ENCODE measurements at places on chromosomes 5 and 9. TPM values are rescaled to one million over a fixed set of nuclear protein-coding genes. Genes with fewer than 3 reads are reported as not detected.

GRCh38 chr5:74499256-74500050, 141.1 kb downstream of the ENC1 start:
- no peaks in the 10 kb centered on the region for H3K36me3 ChIP-seq
- no peaks in the 10 kb centered on the region for H3K27me3 ChIP-seq
- no peak for DNase-seq
- H3K4me3 ChIP-seq, result no peak overlapping the region
- H3K27ac ChIP-seq, result no peak overlapping the region

DNA sequence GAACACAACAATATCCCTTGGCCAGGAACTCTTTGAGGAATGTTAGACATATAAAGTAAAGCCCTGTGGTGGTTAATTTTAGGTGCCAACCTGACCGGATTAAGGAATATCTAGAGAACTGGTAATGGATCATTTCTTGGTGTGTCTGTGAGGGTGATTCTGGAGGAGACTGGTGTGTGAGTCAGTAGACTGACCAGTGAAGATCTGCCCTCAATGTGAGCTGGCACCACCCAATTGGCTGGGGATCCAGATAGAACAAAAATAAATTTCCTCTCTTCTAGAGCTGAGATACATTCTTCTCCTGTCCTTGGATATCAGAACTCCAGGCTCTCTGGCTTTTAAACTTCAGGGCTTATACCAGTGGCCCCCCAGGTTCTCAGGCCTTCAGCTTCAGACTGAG, 56.2 kb upstream of the TNPO1 start:
- DNase-seq, result no peak
- H3K4me1 ChIP-seq, result no peaks in the 10 kb centered on the region
- H3K27ac ChIP-seq, result no peak overlapping the region
- H3K27me3 ChIP-seq, result no peaks in the 10 kb centered on the region
- no peak overlapping the region for H3K4me3 ChIP-seq
- H3K36me3 ChIP-seq, result no peaks in the 10 kb centered on the region

- no peak overlapping the region for H3K27ac ChIP-seq
- no peak overlapping the region for H3K4me3 ChIP-seq
- no peak for DNase-seq
- no peaks in the 10 kb centered on the region for H3K4me1 ChIP-seq
- H3K27me3 ChIP-seq, result no peaks in the 10 kb centered on the region
Measured at GRCh38 chr5:79454043-79454442, 59.9 kb downstream of the HOMER1 start.

DNA sequence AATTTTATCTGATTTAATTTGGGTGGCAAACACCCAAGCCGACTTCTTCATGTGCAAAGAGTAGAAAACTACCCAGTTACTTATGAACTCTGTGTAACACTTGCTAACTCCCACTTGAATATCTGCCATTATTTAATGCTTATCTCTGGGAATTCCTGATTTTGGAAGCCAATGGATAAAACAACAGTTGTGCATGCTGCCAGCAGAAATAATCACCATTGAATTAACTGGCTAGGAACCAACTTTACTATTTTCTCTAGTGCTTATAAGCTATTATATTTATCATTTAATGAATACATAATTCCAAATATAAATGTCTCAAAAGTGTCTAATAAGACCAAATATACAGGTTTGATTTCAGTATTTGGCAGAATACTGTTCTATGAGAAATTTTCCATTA, 85.7 kb downstream of the IZUMO3 start:
- no peak overlapping the region for H3K27ac ChIP-seq
- H3K4me3 ChIP-seq, result no peak overlapping the region
- H3K4me1 ChIP-seq, result no peaks in the 10 kb centered on the region
- H3K36me3 ChIP-seq, result no peaks in the 10 kb centered on the region
- no peaks in the 10 kb centered on the region for H3K27me3 ChIP-seq

CDX1 gene
- total RNA-seq, result not detected

SOWAHA gene
- total RNA-seq, result not detected

RPS14 gene
- 1,928 TPM for total RNA-seq

TUT7 gene
- 12.9 TPM for total RNA-seq
